ENCODE measurements at places on chromosomes 1 and 21.
A peak's percentile ranks its signal among the peaks of the same experiment; 100 is the strongest.

- no peak for DNase-seq
These were observed 42.3 kb downstream of the SASS6 start for GRCh38 chr1:100090471-100090870.

DNA sequence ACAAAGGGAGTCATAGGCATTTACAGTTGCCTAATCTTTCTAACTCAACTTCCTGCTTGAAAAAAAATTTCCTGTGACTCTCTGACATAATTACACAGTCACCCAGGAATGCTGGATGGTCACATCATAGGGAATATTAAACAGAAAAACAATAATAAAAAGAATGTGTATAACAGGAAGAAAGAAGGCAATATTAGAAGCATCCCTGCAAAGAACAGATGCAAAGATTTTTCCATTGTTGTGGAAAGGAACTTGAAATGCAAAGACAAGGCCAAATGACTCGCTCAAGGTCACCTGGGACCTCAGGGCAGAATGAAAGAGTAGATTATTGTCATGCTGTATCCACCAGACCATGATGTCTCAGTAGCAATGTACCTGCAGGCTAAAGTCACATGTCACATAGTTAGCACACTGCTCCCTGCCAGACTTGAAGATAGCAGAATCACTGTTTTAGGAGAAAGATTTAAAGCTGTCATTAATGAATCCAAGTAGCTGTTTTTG lies 184.3 kb downstream of the CYYR1 start:
- DNase-seq = peak; percentile 94

- DNase-seq = no peak
These were observed 347.9 kb downstream of the USH2A start for GRCh38 chr1:216075339-216075738.

DNA sequence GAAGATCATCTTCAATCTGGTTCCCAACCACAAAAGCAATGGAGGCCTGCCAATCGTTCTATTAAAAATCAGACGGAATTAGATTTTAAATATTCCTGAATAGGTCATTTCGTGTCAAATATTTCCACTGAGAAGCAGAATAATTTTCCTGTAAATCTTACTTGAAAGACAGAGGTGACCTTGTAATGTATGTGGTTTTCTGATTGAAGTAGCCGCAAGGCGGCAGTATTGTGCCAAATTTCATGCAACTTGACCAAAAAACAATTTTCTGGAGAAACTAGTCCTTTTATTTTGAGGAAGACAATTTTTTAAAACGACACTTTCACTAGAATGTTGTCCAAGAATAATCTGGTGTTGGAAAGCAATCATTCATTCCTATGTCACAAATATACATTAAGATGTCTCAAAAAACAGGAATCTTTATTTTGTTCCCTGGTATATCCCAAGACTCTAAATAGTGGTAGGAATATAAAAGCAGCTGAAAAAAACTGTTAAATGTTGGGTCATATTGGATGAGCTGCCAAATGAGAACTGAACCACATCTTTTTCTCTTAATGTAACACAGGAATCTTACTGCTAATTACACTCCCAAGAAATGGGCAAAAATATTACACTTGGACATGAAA lies 33.6 kb downstream of the SPAG17 start:
- peak; percentile 63 for DNase-seq

DNA sequence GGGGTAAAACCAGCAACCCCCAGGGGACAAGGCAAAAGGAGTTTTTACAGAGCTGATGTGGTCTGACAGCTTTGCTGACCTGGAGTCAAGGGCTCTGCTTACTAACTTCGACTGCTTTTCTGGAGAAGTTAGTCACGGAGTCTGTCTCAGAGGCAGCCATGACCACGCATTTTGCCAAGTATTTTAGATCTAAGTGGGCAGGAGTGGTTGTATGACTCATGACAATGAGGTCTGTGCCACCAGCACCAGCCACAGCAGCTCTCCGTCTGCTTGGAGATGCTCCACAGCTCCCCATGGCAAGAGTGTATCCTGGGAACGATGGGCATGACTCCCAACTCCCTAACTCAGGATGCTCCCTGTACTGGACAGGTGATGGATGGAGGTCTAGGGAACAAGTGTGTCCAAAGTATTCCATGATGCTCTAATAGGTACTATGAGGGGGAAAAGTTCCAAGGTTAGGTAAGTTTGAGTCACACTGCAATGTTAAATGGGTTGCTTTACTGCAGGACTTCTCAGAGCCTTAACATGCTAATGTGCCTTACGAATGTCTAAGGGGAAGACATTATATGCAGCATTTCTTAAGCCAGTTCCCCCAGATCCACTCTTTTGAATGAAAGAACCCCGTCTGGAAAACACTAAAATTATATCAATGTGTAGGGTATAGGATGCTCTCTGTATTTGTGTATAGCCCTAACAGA lies 359.0 kb downstream of the HHAT start:
- no peak for DNase-seq

GRCh38 chr21:44949779-44950198 lies 10.0 kb downstream of the SLX9 start:
- peak; percentile 96 for DNase-seq

DNA sequence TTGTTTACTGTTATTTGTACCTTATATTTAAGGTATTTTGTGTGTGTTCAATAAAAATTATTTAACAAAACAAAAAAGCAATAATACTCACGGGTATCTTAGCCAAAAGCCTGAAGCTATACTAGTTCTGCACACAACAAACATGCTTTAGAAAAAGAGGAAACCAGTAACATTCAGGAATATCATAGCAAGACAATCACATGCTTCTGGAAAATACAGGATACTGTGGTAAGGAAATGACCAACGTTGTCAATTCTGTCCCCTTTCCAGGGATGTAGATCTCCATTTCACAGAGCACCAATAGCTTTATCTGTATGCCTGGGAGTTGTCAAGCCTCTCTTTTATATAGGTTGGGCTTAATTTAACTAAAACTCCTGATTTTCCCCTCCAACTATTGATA lies 288.4 kb downstream of the SMYD3 start:
- no peak for DNase-seq

GRCh38 chr1:152786077-152786476 lies at the start of gene LCE1E:
Gene LCE1E (plus strand): TSS chr1:152786257. CDS start chr1:152787300, 1,043 bp downstream.
- DNase-seq = no peak

GRCh38 chr1:44275991-44276405 lies 62.7 kb downstream of the DMAP1 start:
- no peak for DNase-seq

DNA sequence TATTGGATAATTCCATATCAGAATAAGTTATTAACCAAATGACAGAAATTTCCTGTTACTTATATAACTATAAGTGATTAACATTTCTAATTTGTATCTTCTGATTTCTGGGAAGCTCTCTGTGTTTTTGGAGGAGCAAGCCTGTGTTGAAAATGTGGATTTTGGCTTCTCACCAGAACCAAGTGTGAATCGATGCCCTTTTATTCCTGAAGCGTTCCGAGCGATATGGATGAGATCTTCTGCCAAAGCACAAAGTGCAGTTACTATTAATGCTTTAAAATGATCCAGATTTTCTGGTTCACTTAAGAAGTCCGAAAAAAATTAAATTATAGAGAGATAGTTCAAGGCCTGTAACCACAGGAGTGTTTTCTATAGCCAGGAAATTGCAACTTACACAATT lies 22.8 kb downstream of the ALG14 start:
- DNase-seq = no peak

DNA sequence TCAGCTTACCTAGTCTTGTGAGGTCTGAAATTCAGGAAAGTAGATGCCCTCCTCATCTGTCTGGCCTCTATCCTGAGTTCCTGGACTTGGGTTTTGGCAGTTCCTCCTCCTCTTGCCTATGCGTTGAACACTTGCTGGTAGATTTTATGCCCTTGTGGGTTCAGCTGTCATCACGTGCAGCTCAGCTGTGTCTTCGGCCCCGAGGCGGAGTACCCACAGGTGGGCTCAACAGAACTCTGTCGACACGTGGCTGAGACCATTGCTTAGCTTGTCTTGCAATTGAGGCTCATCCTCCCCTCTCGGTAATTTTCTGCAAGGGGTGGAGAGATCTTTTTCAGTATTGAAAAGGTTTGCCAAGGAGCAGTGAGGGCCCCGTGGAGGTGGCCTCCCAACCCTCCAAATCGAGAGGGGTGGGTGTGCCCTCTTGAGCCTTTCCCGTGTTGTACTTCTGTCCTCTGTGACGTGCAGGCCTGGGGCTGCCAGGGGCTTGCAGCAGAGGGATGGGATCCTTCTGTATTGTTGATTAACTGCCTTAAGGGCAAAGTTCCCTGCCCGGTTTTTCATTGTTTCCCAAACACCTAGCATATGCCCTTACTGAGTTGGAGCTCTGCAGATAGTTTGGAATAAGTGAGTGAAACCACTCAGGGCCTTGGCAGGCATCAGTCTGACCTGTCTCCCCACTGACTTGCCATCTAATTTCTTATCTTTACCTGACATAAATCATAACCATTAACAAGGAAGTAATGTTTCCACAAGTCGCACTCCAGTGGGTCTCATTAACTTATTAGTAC lies 2.9 kb downstream of the CENPS start:
- DNase-seq = no peak

GRCh38 chr21:28669321-28669720 lies 323.4 kb downstream of the LTN1 start:
- DNase-seq = no peak

GRCh38 chr21:21921410-21922232 lies 923.4 kb downstream of the NCAM2 start:
- DNase-seq = peak; percentile 87

- no peak for DNase-seq
These were observed 35.8 kb upstream of the CR2 start for GRCh38 chr1:207418351-207418750.

DNA sequence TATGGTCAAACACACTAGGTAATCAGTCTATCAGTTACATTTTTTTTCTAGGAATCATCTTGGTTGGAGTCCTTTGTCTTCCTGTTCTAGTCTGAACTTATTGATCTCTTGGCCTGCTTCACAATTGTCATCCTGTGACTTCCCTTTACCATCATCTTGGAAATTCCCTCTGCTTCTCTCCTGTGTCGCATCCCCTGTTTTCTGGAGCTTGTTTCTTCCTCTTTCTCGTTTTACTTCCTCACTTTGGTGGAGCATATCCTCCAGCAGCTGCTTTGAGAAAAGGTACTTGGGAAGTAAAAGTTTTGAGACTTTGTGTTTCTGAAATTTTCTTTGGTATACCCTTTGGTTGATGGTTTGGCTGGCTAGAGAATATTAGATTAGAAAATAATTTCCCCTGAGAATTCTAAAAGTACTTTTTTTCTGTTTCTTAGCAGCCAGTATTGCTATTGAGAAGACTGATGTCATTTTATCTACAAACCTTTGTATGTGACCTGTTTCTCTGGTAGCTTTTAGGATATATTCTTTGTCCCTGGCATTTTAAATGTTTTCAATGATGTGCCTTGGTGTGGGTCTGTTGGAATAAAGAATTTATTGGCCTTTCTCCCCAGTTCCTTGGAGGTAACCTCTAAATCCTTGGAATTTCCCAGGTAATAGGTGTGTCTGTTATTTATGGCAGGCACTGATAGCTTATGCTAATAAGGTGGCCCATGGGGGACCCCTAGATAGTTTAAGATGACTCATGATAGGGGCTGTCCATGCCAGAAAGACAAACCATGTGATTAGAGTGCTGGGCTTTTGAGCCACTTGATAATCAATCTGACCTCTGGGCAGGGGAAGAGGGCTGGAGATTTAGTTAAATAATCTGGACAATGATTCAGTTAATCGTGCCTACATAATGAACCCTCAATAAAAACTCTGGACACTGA lies 6.1 kb upstream of the MYCL start:
- DNase-seq = no peak

- DNase-seq = no peak
These were observed 28.5 kb downstream of the DLGAP3 start for GRCh38 chr1:34900775-34901502.

DNA sequence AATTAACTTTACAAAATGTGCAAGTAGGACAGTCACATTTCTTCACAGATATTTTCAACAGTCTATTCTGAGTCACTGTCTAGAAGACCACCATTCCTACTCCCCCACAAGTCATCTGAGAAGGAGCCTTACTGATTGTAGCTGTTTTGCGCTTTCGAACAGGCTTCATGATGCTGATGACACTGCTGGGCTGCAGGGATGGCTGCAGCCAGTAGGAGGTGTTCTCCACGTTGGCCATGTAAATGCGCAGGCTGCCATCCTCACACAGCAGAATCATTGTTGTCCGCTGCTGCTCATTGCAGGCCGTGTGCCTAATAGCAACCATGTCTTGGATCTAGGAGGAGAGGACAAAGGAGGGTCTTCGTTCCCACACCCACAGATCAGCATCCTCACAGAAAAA lies 56.9 kb downstream of the UBR4 start:
- no peak for DNase-seq

DNA sequence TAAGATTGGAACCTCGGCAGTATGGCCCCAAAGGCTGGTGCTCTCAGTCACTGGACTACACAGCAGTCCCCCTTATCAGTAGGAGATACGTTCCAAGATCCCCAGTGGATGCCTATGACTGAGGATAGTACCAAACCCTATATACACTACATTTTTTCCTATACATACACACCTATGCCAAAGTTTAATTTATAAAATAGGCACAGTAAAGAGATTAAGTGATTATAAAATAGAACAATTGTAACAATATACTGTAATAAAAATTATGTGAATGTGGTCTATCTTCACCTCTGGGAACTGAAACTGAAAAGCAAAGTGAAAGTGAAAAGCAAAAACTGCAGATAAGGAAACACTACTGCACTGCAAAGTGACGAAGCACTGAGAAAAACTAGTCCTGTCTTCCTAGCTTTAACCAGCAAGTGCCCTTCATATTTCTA lies 96.8 kb downstream of the INTS7 start:
- DNase-seq = no peak

GRCh38 chr1:27522432-27523336 lies 32.7 kb upstream of the WASF2 start:
- DNase-seq = no peak

GRCh38 chr1:67053535-67053784 lies 488 bp downstream of the SLC35D1 start:
- peak; percentile 44 for DNase-seq

DNA sequence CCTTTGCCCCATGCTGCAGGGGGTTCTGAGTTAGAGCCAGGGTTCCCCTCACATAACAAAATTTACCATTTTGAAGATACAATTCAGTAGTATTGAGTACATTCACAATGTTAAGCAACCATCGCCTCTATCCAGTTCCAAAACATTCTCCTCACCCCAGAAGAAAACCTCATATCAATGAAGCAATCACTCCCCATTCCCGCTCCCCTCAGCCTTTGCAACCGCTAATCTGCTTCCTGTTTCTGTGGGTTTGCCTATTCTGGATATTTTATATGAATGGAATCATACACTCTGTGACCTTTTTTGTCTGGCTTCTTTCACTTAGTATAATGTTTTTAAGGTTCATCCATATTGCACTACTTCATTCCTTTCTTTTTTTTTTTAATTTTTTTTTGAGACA lies 32.9 kb downstream of the SERINC2 start:
- DNase-seq = no peak

DNA sequence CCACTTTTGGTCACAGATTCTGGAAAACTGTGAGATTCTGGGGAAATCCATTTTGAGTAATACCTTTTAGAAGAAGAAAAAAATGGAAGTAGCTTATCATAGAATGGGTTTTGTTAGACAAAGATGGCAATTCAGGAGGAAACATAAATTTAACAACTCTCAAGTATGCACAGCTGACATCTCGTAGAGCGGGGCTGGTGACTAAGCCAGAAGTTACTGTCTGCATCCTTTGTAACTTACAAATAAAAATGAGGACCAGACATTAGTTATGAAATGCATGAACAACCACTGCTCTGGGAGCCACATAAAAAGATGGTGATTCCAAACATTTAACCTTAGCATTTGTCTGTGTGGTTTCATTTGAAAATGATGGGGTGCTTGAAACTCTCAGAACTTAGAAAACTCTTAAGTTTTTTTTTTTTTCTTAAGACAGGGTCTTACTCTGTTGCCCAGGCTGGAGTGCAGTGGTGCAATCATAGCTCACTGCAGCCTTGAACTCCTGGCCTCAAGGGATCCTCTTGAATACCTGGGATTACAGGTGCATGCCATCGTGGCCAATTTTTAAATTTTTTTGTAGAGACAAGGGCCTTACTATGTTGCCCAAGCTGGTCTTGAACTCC lies 49.2 kb upstream of the ATP5PO start:
- no peak for DNase-seq

Measured in T47D (cell line).